ENCODE measurements at places on chromosomes 11 and 22.

DNA sequence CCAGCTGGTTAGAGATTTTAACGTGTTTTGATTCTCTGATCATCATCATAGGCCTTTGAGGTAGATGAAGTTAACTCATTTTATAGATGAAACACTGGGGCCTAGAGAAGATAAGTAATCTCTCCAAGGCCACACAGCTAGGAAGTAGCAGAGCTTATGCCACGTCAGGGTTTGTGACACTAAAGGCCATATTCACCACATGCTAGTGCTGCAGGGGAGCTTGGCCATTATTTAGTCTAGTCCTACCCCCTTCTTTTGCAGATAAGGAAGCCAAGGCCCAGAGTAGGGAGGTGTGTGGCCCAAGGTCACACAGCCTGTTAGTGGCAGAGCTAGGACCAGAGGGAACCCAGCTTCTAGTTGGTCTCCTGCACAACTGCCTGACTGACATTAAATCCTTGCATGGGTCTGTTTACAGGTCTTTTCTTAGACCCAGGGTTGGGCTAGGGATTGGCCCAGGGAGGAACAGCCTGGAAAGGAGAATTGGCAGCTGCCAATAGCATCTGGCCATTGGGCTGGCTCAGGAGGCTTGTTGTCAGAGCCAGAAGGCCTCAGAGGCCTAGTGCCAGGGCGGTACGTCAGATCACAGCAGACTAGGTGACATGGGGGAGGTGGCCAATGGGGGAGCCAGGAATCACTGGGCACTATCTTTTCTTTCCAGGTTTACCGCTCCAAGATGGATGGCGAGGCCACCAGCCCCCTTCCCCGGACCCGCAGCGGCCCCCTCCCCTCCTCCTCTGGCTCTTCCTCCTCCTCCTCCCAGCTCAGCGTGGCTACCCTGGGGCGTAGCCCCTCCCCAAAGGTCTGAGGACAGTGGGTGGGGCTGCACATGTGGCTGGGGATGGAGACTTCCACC, 36.0 kb downstream of the PHLDB1 start:
- DNase-seq = no peak

GRCh38 chr11:134664447-134665187, 252.6 kb upstream of the B3GAT1 start:
- DNase-seq = no peak

- no peak for DNase-seq
These were observed 61.6 kb downstream of the LRP5 start for GRCh38 chr11:68373815-68374501.

GRCh38 chr11:2256293-2256913, 14.0 kb downstream of the ASCL2 start:
- no peak for DNase-seq

GRCh38 chr11:57798905-57799559, 37.4 kb downstream of the CTNND1 start:
- no peak for DNase-seq

DNA sequence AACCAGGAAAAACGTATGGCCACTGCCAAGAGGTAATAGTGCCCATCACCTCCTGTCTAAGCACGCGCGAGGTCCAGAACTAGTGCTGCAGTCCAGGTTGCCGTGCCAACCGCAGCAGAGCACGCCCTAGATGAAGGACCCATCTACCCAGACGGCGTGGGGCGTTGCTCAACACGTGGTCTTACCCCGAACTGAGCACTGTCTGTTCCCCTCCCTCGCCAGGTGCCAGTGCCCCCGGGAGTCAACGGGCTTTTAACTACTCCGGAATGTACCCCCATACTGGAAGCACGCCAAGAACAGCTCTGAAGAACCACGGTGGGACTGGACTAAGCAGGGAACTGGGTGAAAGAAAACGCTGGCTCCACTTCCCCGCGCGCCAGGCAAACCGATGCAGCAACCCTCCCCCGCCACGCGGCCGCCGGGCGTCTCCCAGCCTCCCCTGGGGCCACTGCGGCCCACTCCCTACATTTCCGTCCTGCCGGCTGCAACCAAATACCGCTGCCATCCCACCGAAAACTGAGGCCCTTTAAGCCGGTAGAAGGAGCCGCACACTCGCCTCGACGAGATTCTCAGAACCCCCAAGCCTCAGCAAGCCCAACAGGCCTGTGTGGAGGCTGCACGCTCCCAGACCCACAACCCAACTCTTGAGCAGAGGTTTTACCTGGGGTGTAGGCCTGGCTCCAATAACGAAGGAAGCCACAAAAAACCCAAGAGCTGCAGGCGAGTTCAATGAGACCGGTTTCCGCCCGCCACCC, at the start of gene HSPA8:
TSS of gene HSPA8 (minus strand) at position 734 of the 755 bp plus-strand sequence. CDS start 812 bp downstream, outside the sequence.
- peak; percentile 41 for DNase-seq

DNA sequence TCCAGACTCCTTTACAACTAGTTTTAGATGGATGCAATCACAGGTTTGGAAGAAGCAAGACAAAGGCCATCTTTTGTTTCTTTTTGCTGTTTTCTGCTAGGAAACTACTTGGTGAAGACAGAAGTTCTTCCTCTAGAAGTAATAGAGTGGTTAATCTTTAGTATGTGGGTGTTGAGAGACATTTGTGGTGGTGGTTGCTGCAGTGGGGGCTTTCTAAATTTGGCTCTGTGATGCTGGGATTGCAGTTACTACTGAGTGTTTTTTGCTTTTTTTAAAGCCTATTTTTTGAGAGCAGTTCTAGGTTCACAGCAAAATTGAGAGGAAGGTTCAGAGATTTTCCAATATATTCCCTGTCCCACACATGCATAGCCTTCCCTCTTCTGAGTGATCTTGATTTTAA, 120.0 kb downstream of the AASDHPPT start:
- no peak for DNase-seq

DNA sequence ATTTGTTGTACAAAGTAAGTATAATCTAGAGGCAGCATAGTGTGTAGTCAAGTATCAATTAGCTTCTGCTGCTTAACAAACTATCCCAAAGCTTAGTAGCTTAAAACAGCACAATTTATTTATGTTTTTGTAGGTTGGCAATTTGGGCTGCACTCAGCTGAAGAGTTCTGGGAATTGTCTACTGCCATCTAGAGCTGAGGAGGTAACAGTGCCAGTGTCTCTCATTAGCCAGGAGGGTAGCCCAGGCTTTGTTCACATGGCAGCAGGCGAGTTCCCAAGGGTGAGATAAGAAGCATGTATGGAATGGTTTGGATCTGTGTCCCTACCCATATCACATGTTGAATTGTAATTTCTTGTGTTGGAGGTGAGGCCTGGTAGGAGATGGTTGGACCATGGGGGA, 45.8 kb upstream of the SLN start:
- DNase-seq = no peak

- DNase-seq = no peak
These were observed 27.5 kb upstream of the OR10G7 start for GRCh38 chr11:124068601-124069110.

- DNase-seq = no peak
These were observed 24.9 kb downstream of the USH1C start for GRCh38 chr11:17519061-17519885.

GRCh38 chr11:31790649-31791048, 20.5 kb downstream of the PAX6 start:
- DNase-seq = no peak

GRCh38 chr11:44267006-44267749, 42.8 kb downstream of the ALX4 start:
- no peak for DNase-seq

GRCh38 chr11:17238377-17238776, 30.6 kb upstream of the PIK3C2A start:
- no peak for DNase-seq
